Calu3 (cell line): ENCODE measurements at places on chromosomes 12 and 14.
A peak's percentile ranks its signal among the peaks of the same experiment; 100 is the strongest.

GRCh38 chr12:108191086-108191485 is 62.0 kb downstream of the WSCD2 start:
- DNase-seq = no peak

GRCh38 chr14:82047777-82048470 is 514.3 kb upstream of the SEL1L start:
- DNase-seq = no peak

- DNase-seq = no peak
Observed at GRCh38 chr12:132719141-132719953, 8.7 kb downstream of the PGAM5 start.

DNA sequence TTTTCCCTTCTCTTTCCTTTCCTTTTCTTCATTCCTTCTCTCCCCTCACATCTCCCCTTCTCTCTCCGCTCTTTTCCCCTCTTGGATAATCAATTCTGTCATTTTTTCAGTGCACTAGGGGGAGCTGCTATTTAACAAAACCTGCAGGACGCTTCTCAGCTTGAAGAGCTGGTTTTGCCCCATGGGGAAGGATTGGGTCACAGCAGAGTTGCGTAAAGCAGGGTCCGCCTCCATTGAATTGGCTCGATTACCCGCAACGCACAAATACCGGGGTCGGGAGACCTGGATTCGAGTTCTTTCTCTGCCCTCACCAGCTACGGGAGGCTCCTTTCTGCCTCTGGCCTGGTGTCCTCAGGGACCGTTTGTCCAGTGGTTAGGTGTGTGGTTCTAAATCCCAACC is 42.1 kb upstream of the CHGA start:
- DNase-seq = peak; percentile 64

DNA sequence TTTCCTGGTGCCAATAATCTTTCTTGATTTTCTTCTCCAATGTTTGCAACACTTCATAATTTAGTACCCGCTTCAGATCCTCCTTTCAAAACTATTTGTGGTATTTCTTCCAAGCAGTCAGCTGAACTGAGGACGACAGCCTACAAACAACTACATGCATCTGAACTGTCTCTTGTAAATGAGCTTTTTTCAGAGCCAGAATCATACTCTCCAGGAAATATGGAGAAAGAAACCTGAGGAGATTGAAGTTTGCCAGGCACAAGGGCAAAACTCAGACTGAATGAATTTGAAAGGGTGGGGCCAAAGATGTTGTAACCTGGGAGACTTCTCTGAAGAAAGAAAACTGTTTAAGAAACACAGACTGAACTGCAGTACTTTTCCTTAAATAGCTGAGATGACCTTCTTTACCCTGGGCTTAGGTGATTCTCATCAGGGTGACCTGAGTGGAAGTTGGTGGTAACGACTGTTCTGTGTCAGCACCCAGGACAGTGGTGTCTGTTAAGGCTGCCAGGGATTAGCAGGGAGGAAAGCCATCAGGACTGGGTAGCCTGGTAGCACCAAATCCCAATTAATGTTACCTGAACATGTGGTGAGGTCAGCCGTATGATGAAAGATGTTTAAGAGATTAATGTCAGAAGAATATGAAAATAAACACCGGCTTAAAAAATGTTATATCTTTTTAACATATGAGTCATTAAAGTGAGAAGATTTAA is 95.0 kb downstream of the TGFB3 start:
- no peak for DNase-seq

- no peak for DNase-seq
Observed at GRCh38 chr12:27970401-27971120, 2.0 kb downstream of the PTHLH start.

- no peak for DNase-seq
Observed at GRCh38 chr12:90543374-90543773, 411.6 kb downstream of the CCER1 start.

- DNase-seq = peak; percentile 90
Observed at GRCh38 chr14:73758392-73759182, 44.4 kb upstream of the PNMA1 start.

GRCh38 chr12:115382681-115383080 is 698.7 kb upstream of the TBX3 start:
- no peak for DNase-seq

GRCh38 chr12:24482882-24483604 is 465.9 kb downstream of the BCAT1 start:
- DNase-seq = no peak

DNA sequence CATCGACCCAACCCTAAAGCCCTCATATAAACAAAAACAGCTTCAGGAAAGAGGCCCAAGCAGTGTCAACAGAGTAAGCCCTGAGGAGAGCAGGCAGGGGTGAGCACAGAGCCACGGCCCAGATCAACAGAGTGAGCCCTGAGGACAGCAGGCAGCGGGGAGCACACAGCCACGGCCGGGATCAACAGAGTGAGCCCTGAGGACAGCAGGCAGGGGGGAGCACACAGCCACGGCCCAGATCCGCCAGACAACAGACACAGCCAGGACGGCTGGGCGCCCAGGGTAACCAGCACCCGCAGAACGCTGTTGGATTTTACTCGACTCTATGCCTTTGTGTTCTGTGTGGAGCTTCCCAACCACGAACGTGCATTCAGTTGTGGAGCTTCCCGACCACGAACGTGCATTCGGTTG is 15.0 kb downstream of the CCDC85C start:
- DNase-seq = no peak

GRCh38 chr12:62705846-62706245 is 229.1 kb downstream of the PPM1H start:
- DNase-seq = no peak

GRCh38 chr12:25652371-25652770 is 99.3 kb upstream of the LMNTD1 start:
- no peak for DNase-seq

DNA sequence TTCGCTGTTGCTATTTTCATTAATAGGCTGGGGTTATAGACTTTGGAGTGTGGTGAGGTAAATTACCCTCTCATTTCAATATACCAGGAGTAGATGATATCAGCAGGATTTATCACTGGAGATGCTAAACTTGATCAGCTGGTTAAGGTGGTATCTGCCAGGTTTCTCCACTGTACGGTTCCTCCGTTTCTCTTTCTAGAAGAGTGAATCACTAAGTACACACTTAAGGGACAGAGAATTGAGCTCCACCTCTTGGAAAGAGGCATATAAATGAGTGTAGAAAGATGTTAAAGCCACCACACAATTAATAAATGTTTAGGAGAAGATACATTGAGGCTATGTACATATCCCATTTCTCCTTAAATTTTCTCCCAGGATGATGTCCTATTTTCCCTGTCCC is 277.4 kb upstream of the GRIP1 start:
- DNase-seq = no peak

DNA sequence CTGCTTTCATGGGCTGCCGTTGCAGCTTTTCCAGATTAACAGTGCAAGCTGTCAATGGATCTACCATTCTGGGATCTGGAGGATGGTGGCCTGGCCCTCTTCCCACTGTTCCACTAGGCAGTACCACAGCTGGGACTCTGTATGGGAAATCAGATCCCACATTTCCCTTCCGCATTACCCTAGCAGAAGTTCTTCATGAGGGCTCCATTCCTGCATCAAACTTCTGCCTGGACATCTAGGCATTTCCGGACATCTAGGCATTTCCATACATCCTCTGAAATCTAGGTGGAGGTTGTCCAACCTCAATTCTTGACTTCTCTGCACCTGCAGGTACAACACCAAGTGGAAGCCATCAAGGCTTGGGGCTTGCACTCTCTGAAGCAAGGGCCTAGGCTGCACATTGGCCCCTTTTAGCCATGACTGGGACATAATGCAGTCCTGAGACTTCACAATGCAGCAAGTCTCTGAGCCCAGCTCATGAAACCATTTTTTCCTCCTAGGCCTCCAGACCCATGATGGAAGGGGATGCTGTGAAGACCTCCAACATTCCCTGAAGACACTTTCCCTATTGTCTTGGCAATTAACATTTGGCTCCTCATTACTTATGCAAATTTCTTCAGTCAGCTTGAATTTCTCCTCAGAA is 863.3 kb downstream of the C12orf50 start:
- no peak for DNase-seq

DNA sequence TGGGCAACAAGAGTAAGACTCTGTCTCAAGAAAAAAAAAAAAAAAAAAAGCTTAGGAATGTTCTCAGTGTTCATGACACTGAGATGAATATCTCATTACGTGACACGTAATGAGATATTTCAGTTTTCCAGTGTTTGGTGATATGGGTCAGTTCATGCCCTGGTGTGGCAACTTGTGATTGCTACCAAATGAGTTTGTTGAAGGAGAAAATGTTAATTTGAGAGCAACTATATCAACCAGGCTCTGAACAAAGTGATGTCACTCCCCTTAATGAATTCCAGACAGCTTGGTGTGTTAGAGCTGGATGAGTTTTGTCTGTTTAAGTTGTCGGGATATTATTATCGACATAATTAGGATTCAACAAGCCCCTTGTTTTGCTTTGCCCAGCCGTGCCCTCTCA is 211.7 kb downstream of the DPF3 start:
- DNase-seq = no peak

GRCh38 chr14:102225936-102226335 is 79.0 kb downstream of the MOK start:
- no peak for DNase-seq

DNA sequence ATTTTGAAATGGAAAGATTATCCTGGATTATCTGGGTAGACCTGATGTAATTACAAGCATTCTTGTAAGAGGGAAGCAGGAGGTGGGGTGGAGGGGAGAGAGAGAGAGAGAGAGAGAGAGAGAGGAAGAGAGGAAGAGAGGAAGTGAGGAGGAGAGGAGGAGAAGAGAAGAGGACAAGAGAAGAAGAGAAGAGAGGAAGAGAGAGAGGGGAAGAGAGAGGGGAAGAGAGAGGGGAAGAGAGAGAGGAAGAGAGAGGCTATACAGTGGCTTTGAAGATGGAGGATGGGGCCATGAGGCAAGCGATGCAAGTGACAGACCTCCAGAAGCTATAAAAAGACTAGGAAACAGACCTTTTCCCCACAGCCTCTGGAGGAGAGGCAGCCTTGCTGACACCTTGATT is 13.7 kb upstream of the CHST11 start:
- no peak for DNase-seq

- DNase-seq = no peak
Observed at GRCh38 chr14:54834081-54834480, 68.5 kb downstream of the GCH1 start.

- peak; percentile 29 for DNase-seq
Observed at GRCh38 chr14:69695322-69696203, 71.4 kb upstream of the SRSF5 start.

- DNase-seq = no peak
Observed at GRCh38 chr12:46579474-46579873, 206.9 kb upstream of the SLC38A2 start.

DNA sequence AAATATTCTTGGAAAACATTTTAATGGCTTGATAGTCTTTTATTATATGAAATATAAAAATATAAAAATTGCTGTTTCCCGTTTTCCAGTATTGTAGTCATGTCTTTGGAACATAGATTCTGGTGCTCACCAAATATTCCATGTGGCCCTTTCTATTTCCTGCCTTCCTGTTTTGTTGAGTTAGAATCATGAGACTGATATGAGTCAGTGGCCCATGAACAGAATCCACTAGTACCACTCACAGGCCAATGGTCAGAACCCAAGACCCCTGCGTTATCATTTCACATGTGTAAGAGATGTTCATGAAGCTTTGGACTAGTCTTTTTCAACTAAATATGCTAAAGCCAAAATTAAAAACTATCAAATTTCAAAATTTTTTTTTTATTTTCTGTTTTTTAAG is 56.9 kb downstream of the BICD1 start:
- DNase-seq = no peak

DNA sequence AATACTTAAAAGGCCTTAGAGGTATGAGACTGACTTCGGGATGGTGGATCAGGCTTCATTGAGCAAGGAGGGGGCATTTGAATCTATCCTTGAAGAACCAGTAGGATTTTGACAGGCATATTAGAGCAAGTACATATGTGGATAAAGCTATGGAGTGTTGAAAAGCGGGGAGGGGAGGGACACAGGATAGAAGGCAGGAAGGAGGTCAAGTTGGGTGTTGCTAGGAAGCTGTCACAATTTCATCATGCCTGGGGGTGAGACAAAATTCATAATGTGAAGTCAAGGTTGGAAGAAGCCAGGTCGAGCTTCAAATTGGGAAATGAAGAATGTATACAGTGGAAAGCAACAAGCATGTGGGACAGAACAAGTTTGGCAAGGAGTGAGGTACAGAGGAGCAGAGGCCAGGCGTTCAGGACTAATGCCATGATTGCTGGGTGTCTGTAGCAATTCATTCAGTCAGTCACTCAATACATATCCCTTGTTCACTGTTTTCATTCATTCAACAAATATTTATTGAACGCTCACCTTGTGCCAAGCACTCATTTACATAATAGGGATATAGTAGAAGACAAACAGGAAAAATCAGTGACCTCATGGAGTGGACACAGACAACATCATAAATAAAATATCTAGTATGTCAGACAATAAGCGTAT is 58.3 kb upstream of the LTA4H start:
- no peak for DNase-seq

DNA sequence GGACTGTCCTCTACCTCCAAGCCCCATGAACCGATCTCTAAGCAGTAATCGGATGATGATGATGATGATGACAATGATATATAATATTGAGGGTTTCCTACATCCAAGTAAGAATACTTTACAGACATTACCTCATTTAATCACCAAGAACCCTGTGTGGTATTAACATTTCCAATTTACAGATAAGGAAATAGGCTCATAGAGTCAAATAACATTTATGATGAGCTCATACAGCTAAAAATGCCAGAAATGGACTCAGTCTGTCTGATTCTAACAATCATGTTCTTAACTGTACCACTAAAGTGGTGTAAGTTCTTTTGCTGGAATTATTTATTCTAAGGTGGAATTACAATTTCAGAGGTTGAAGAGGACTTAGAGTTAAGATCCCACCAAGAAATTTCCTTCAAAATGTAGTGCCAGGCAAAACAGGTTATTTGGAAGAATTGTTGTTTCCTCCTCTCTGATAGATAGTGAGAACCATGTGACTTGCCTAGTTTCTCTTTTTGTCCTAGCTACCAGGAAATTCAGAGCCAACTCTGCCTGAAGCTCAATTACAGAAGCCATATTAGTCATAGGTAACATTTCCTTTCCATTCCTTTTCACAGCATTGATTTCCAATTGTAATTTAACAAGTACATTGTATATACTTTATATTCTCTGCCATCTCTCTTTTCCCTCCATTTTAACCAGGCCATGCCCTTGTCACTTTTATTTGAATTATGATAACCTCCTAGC is 23.8 kb upstream of the CCDC175 start:
- no peak for DNase-seq

- no peak for DNase-seq
Observed at GRCh38 chr12:131835616-131836171, 7.5 kb downstream of the MMP17 start.

DNA sequence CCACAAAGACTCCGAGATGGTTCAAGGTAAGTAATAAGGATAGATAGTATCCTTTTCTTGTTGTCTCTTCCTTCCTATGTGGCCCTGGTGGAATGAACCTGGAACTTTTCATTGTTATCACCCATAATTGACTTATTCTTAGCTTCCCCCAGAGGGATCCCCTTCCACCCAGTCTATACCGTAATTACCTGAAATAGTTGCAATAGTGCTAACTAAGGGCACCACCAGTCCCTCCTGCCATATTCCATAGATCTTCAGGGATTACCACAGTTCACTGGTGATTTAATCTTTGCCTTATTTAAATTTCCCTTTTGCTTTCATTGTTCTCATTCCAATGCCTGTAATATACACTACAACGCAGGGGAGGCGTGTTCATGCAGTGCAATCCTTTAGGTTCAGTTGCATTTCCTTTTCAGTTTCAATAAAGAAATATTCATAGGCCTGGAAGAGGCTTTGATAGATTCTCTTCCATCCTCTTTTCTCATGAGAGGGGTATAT is 13.8 kb upstream of the OR9K2 start:
- no peak for DNase-seq
